ENCODE measurements at places on chromosomes 2 and 18.

DNA sequence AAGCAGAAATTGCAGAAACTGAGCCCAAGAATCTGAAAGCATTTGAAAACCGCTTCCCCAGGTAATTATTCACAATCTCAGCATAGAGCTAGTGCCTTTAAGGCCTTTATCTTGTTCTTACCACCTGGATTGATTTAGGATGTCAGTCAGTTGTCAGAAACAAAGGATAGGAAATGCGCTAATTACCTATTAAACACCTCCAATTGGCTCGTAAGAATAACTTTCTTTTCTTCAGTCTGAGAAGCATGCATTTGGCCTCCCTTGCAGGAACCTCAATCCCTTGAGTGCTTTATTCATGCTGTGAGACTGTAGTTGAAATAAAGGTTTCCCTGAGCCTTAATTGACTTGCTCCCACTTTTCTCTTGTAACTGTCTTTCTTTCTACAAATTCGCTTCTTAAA, 400.3 kb upstream of the LRATD1 start:
- DNase-seq: no peak

DNA sequence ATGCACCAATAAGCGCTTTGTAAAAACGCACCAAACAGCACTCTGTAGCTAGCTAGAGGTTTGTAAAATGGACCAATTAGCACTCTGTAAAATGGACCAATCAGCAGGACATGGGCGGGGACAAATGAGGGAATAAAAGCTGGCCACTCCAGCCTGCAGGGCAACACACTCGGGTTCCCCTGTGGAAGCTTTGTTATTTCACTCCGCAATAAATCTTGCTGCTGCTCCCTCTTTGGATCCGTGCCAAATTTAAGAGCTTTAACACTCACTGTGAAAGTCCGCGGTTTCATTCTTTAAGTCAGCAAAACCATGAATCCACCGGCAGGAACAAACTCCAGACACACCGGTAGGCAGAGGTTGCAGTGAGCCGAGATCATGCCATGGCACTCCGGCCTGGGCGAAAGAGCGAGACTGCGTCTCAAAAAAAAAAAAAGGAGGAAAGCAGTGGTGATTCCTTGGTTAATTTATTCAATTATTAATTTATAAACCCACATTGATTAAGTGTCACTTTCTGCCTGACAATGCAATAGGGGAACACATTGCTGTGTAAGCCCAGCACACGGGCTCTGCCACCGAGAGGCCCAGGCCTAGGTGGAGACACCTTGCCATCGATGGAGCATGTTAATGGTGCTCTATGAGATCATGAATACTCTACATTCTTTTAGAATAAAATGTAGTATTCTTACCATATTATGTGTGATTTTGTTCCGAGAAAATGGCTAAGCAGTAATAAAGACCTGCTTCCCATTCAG, 687.6 kb upstream of the HS6ST1 start:
- DNase-seq: no peak

DNA sequence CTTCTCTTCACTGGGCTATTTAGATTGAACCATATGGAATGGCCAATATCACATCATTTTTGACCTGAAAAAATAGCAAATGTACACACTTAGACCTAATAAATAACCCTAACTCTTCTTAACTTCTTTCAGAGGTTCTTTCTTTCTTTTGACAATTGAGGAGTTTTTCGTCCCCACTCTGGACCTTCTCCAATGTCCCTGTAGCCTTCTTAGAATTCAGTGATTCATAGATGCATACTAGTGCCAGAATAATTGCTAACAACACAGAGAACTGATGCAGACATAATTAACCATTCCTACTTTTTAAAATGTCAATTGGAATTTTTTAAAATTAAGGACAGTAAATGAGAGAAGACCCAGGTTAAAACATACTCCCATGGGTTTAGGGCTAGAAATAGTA, 20.0 kb downstream of the DAPL1 start:
- DNase-seq: no peak

GRCh38 chr2:70078384-70078783, 8.9 kb upstream of the PCBP1 start:
- DNase-seq: no peak

DNA sequence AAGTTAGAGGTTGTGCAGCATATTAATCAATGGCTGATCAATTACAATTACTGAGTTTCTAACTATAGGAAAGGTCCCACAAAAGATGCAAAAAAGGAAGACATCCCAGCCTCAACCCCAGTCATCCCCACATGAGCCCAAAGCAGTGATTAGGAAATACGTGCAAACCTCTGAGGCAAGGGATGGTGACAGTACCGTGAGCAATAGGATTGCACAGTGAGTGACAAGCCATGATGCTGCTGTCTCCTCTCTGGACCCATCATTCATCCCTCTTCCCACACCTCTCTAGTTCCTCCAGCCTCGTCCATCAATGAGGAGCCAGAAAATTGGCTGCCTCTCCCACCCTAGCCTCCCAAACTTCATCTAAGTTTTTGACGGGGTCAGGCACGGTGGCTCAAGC, 4.0 kb upstream of the SLC11A1 start:
- DNase-seq: no peak

- DNase-seq: no peak
Measured at GRCh38 chr2:100066246-100066645, 76.1 kb downstream of the AFF3 start.

- DNase-seq: no peak
Measured at GRCh38 chr2:32714521-32714920, 86.7 kb downstream of the TTC27 start.

GRCh38 chr2:207224791-207225482, 59.2 kb upstream of the KLF7 start:
- DNase-seq: no peak

- DNase-seq: no peak
Measured at GRCh38 chr2:174717273-174717672, 47.0 kb downstream of the CHRNA1 start.

DNA sequence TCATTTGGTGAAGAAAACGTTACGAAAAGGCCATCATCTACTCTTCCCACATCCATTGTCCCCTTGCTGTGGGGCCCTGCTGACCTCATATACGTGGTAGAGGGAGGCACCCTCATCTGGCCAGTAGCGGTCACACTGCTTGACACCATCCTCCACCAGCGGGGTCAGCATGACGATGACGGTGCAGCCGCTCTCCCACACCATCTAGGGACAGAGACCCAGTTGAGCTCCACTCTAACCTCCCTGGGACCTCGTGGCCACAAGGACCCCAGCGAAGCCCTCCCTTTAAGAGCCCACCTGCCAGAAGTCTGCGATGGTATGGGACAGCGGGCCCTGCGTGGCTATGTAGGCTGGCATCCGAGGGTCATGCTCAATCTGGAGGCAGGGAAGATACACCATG, 13.1 kb downstream of the PTPRN start:
- DNase-seq: no peak

DNA sequence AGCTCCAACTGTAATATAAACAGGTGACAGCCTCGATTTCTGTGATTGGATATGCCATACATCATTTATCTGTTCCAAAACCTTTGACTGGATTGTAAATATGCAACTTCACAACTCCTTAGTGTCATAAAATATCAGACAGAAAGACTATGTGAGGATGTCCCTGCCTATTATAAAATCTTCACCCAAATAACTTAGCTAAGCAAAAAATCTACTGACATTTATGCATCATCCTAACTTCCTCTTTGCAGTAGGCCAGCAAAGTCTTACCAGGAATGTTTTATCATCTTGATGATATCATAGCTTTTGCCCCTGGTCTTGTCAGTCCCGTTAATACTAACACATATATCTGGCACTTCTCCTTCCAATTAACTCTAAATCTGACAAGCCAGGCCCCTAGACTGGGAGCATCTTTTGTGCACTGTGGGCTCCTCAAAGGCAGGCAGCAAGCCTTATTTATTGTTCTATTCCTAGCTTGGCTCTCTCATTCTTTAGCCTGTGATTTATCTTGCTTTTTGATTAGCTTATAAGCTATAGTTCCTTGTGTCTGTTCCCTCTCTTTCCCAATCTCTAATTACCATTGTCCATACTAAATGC, 356.5 kb upstream of the HNMT start:
- no peak for DNase-seq

DNA sequence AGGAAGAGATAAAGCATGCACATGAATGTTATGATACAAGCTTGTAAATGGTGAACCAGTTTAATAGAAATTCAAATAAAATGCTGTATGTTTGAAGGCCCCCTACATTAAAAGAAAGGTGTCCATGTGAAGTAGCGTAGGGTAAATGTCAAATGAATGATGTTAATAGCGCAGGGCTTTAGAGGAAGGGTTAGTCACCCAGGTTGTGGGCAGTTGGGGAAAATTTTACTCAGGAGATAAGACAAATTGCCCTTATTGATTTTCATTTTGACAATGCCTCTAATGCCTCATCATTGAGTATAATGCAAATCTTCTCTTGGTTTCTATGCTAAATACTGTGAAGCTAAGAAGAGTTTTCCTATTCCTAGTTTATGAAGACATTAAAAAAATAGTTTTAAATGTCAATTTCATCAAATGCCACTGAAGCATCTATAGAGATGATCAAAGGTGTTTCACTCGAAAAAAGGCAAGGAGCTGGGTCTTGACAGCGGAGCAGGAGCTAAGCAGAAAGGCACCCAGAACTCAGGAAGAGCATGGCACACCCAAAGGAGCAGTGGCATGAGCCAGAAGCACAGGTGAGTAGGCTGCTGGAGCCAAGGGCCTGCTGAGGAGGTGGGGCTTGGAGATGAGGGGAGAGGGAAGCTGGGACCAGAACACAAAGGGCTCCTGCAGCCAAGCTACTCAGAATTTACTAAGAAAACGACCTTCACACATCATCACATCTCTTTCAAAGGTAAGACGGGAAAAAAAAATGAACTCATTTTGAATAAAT, 129.3 kb upstream of the ACKR3 start:
- no peak for DNase-seq

DNA sequence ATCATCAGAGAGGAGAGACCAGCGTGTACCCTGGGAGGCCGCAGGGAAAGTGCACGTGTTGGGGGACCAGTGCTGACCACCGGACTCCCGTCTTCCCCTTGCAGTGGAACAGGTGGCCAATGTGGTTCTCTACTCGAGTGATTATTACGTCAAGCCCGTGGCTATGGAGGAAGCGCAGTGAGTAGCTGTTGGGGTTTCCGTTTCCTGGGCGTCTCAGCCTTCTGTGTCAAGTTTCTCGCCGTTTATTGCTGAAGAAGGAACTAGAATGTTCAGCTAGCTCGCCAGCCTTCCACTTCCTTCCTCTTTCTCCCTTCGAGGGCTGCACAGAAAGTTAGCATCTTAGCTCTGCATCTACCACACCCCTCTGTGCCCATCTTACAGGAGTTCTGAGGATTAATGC, 22.8 kb upstream of the DGKD start:
- peak; percentile 55 for DNase-seq

GRCh38 chr2:2134037-2134436, 197.0 kb downstream of the MYT1L start:
- DNase-seq: no peak

GRCh38 chr2:108304975-108305374, 16.3 kb downstream of the SULT1C2 start:
- no peak for DNase-seq

- DNase-seq: no peak
Measured at GRCh38 chr18:66193938-66194337, 410.0 kb downstream of the CDH19 start.

GRCh38 chr2:191500884-191501560, 176.9 kb upstream of the NABP1 start:
- DNase-seq: no peak

DNA sequence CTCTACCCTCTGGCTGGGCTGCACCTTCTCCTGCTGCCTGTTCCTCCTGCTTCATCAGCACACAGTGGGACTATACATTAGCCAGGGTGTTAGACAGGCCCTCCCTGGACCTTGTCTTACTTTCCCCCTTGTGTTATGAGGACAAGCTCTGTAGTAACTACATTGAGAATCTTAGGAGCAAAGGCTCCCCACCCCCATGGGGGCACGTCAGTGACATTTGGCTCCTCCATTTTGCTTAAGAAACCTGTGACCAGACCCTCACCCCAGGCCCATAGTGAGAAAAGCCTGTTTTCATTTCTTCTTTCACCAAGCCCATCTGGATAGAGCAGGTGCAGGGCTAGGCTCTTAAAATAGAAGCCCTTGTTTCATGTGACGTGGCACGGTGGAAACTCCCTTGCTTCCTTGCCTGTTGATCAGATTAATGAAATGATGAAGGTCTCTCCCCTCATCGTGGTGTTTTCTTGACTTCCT, 146.7 kb downstream of the RPIA start:
- DNase-seq: no peak

- no peak for DNase-seq
Measured at GRCh38 chr18:8207996-8208395, 401.2 kb upstream of the RAB12 start.

DNA sequence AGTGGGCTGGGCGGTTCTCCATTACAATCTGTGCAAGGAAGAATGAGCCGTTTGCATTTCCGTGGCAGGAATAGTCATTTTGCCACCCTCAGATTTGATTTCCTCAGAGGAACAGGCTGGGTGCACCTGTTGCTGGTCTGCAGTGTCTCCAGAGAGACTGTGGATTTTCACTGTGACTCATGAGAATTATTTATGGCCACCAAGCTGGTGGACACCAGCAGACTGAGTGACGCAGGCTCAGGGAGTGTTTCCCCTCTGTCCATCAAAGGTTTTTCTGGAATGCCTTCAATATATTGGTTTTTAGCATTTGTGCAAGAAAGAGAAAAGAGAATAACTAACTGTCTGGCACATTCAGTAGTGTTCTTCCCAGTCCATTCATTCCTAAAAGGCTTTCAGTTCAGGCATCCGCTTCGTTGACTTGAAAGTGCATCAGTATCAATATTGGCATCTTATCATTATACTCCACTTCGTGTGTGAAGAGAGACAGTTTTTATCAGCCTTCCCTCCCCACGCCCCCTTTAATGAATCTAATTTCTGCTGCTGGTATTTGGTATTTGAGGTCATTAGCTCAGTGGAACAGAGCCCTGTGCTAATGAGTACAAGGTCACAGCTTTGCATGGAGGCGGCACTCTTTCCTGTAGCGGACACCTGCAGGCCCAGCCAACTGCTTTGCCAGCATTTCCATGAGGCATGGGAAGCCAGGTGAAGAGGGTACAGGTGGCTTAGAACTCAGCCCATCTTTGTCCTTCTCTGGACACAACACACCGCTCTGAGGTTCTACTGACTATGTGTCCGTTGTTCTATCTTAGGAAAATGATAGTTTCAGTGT, 39.9 kb downstream of the PRKCE start:
- no peak for DNase-seq

Measured in left ventricle myocardium inferior (tissue), 1 donor.